ENCODE measurements at places on chromosomes 6 and 20.
A peak's percentile ranks its signal among the peaks of the same experiment; 100 is the strongest.

DNA sequence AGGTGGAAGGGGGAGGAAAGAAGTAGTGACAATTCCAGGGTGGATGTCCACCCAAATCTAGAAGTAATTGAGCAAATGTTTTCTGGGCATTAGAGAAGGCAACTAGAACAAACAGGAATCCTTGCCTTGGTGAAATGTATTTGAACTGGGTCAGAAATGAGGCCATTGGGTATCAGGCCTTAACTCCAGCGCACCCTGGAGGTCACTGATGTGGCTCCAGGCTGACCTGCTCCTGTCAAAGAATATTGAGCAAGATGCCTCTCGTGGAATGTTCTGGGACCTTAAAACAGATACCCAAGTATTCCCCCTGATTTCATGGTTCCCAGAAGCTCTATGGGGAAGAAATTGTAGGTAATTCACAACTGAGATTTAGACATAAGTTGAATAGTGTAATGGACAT, 6.9 kb downstream of the HLA-DPB1 start:
- DNase-seq, result no peak

GRCh38 chr6:125904871-125905270, 51.7 kb upstream of the HINT3 start:
- peak; percentile 38 for DNase-seq

DNA sequence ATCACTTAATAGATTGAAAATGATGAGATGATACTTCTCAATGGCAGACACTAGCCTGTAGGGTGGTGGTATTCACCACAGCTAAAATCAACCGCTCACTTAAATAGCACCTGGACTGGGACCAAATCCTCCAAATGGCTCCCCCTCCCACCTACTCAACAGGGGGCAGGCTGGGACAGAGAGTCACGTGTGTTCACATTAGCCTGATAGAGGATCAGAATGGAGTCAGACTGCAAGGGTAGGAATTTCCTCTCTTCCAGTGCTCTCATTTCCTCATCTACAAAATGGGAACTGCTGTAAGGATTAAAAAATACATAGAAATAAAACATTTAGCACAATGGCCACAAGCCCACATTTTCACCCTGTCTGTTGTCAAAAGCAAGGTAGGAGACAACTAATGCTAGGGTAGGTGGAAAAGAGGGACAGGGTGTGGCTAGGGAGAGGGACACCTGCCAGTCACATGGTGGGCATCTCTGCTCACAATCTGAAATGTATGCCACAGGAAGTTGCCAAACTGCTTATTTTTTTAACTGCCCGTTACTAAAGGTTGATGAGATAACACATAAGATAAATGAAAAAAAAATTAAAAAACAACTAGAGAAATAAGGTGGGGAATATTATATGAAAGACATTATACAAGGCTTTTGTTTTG, 55.3 kb downstream of the BACH2 start:
- DNase-seq, result no peak

DNA sequence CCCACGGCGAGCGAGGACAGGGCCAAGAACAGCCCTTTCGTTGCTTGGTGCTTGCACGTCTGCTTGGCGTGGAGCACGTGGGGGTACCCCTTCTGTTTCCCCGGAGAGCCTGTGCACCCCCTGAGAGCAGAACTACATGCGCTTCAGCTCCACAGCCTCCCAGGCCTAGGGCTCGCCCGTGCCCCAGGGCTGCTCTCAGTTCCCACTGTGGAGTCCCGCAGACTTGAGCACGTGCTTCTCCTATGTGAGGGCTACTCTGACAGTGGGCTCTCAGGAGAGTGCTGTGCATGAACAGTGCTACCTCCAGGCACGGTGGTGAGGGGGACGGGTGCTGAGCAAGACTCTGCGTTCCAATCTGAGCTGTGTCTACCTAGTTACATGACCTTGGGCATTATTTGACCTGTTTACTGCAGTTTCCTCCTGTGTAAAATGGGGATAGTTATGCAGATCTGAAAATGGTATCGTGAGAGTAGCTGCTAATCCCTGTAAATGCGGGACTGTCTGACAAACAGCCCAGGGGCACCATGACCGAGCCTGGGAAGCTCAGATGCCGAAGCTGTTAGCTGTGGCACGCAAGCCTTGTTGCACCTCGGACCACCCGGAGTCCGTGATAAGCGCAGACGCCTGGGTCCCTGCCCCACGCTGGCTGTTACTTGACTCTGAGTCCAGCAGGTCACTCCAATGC, 82.4 kb downstream of the IRF4 start:
- no peak for DNase-seq

GRCh38 chr20:14333721-14334120, 3.7 kb downstream of the FLRT3 start:
- no peak for DNase-seq

GRCh38 chr6:18161431-18161830, 6.2 kb downstream of the KDM1B start:
- no peak for DNase-seq

DNA sequence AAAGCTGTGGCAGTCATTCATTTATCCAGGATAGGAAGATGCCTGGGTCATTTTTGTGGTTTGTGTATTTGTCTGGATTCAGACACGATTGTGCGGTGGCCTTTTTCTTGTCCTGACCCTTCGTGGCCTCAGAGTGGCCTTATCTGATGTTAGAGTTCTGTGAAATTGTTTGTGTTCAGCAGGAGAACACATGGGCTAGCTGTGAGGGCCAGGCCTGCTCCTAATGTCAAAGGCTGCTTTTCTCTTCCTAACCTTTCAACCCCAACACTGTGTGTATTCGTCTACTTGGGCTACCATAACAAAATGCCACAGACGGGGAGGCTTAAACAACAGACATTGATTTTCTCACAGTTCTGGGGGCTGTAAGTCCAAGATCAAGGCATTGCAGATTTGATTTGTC, 321.8 kb downstream of the CD83 start:
- no peak for DNase-seq

DNA sequence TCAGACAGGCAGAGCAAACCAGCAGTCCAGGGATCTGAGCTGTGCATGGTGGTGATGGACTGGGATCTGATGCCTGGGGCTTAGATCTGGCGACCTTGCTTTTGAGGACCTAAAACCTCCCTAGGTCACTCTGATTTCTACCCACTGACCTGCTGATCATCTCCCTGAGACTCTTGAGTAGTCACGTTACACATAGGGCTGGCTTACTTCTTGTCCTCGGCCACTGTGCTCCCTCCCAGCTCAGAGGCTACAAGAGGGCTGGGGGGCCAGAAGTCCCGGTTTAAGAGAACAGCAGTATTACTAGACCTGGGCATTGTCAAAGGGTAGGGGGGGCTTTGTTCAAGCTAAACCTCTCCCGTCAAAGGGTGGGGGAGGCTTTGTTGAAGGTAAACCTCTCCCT, 5.5 kb downstream of the DYNLT1 start:
- DNase-seq, result no peak

GRCh38 chr6:166515072-166515810, 71.2 kb downstream of the RAMACL start:
- no peak for DNase-seq

GRCh38 chr6:41028561-41029412, 10.2 kb downstream of the UNC5CL start:
- no peak for DNase-seq

DNA sequence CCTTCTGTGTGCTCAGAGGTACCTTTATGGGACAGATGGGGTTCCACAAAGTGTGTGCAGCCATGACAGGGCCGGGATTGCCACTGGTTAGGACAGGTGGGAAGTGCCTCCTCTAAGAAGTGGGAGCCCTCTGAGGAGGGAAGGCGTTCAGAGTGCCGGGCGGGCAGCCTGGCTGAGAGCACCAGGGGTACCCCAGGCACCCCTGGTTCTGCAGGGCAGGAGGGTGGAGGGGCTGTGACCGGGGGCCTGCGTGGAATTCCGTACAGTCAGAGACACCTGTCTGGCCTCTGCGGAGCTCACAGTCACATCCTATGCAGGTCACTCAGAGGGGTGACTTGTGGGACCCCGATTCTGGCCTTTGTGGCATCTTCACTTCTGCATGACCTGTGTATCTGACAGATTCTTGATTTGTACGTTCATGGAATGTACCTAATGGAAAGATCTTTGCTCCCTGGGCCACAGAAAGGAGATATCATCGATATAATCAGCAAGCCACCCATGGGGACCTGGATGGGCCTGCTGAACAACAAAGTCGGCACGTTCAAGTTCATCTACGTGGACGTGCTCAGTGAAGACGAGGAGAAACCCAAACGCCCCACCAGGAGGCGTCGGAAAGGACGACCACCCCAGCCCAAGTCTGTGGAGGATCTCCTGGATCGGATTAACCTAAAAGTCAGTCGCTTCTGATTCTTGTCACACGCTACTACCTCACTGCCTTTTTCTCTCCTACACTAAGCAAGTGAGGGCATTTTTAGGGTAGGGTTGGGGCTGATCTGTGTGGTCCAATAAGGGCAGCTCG, 190.9 kb downstream of the SASH1 start:
- DNase-seq, result no peak

DNA sequence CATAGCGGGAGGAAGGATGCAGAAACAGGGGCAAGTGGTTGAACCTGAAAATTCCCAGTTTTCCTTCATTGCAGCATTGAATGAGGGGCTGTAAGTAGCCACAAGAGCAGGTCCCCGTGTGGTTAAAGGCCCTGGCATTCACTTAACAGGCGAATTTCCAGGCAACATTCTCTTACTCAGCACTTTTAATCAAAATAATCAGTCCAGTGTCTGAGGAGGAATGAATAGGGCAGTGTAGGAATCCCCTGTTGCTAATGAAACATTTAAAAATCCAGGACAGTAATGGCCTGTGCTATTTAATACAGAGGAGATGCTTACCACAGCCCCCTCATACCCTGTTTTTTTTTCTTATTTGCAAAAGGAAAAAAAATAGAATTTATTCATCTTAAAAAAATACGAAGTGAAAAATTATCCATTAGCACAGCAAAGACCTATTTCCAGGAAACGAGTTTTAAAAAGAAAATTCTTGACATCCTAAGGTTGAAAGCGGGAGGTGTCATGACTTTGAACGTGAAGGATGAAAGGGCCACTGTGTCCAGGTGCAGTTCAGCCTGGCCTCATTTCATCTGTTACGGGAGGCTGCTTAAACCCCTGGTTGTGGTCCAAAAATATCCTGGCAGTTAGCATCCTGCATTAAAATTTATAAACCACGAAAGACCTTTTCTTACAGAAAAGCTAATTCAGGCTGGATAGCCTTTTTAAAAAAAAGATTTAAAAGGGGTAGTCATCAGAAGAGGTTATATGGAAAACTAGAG, 20.2 kb downstream of the MYLK4 start:
- no peak for DNase-seq

All from CD4-positive, alpha-beta T cell treated with Interleukin-12 subunit alpha and Interleukin-12 subunit beta, for 1 hour (primary cell).